ENCODE measurements at places on chromosomes 7 and 10.

DNA sequence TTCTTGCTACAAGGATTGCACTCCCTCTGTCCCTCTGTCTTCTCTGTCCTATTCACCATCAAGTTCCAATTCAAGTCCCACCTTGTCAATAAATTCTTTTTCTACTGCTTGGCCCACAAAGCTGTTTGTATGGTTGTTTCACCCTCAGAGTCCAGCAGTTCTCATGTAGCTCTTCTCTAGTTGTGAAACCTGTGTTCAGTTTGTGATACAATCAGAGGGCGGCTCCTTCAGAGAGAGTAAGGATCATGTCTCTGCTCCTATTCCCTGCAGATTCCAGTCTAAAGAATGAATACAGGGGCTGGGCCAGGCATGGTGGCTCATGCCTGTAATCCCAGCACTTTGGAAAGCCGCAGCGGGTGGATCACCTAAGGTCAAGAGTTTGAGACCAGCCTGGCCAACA lies 126.6 kb upstream of the BET1 start:
- no peak for DNase-seq

- no peak for DNase-seq
These were observed 95.4 kb upstream of the PRR15 start for GRCh38 chr7:29468196-29468595.

DNA sequence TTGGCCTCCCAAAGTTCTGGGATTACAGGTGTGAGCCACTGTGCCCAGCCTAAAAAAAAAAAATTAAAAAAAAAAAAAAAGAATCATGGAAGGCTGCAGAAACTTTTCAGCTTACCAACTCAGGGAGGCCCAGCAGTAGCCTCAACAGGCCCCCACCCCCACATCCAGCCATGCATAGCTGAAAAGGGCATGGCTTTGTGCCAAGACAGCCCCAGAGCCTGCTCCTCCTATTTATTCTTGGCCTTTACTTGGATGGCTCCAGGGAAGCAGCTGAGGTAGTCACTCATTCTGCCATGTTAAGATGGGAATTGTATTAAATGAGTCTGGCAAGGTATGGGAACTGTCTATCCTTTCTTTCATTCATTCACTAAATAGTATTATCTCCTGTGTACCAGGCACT lies 13.7 kb upstream of the CNNM2 start:
- DNase-seq: no peak

GRCh38 chr10:69684020-69684980 lies 54.3 kb downstream of the FAM241B start:
- DNase-seq: no peak

DNA sequence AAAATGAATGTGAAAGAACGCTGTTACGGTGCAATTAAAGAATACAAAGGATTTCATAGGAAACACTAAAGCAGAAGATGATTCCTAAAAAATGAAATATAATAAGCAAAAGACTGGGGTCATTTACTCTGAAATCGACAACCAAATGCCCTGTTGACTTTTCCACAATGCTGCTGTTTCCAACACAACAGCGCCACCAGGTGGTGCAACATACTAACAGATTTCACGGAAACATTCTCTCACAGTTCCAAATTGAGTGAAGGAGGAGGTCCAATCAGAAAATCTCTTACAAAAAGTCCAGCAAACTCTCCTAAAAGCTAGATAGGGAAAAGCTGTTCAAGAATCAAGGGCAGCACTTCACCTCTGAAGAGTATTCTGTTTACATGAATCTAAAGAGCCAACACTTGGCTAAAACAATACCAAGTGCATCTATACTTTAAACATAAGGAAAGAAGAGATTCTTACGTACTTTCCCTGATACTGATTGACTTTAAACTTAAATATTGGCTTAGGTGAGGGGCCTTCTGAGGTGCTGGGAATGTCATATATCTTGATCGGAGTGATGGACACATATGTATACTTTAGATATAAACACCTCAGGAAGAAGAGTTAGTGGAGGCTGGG lies 55.9 kb downstream of the UPF2 start:
- no peak for DNase-seq

DNA sequence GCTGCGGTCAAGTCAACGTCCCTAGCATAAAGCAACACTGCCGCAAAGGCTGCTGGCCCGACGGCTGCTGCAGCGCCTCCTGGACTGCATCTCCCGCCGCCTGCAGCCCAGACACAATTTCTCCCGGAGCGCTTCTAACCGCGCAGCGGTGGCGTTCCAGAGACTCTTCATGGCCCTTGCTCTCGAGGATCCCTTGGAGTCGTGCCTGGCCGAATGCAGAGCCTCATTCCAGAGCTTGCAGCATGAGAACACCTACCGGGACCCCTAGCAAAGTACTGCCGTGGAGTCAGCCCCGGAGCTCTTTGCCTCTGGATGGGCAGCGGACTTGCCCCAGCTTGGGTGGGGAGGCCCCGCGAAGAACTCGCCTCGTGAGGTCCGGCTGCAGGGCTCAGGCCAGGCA lies 79.7 kb upstream of the ZNF32 start:
- DNase-seq: no peak
